ENCODE measurements at places on chromosomes 13 and 19. TPM values are rescaled to one million over a fixed set of nuclear protein-coding genes. Genes with fewer than 3 reads are reported as not detected.

The ZNF497 gene
- total RNA-seq: 0.31 TPM

The TINCR gene
- total RNA-seq: 1.0 TPM

The BST2 gene
- 164 TPM for total RNA-seq

The CCNA1 gene
- total RNA-seq: 0.62 TPM

The SLC6A16 gene
- total RNA-seq: 1.3 TPM

The SYNGR4 gene
- total RNA-seq: not detected

The GAMT gene
- total RNA-seq: 21.0 TPM

The ACP7 gene
- total RNA-seq: 0.15 TPM

The KLK12 gene
- not detected for total RNA-seq

The RASIP1 gene
- 0.19 TPM for total RNA-seq

The TMC4 gene
- 0.27 TPM for total RNA-seq

The RDH8 gene
- not detected for total RNA-seq

The ADGRL1 gene
- total RNA-seq: 10.9 TPM

The VAV1 gene
- total RNA-seq: 84.5 TPM

The IGFL1 gene
- not detected for total RNA-seq

The LRRC63 gene
- total RNA-seq: 0.45 TPM

DNA sequence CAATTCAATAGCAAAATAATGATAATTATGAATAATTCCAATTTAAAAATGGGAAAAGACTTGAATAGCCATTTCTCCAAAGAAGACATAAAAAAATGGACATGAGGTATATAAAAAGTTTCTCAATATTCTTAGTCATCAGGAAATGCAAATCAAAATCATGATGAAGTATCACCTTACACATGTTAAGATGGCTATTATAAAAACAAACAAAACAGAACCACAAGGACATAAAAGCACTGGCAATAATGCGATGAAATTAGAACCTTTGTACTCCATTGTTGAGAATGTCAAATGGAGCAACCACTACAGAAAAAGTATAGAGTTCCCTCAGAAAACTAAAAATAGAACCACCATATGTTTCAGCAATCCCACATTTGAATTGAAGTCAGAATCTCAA lies 1186.1 kb downstream of the SLITRK5 start:
- no peak for DNase-seq

- no peak for DNase-seq
Measured at GRCh38 chr13:36913463-36913862, 6.6 kb downstream of the SMAD9 start.

DNA sequence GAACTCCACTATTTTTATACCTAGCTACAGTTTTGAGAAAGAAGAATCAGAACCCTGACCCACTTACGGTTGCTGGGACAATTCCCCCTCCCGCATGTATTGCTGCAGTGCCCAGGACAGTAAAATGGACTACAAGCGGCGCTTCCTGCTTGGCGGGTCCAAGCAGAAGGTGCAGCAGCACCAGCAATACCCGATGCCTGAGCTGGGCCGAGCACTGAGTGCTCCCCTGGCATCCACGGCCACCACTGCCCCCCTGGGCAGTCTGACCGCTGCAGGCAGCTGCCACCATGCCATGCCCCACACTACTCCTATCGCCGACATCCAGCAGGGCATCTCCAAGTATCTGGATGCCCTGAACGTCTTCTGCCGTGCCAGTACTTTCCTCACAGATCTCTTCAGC lies 46.0 kb downstream of the GARRE1 start:
- DNase-seq: no peak

DNA sequence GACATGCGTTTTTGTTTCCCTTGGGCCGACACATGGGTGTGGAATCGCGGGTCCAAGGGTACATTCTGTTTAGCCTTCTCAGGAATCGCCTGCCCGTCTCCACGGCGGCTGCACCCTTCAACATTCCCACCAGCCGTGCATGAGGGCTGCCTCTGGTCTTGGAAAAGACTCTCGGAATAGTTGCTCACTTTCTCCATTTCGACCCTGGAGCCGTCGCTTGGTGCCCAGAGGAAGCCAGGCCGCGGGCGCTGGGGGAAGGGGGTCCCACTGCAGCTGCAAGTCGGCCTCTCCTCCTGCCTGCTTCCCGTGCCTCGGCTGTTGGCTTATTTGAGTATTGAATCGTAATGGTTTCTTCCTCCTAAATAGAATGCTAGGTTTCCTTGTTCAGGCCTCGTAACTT lies 51.5 kb downstream of the KDM4B start:
- no peak for DNase-seq

- DNase-seq: no peak
Measured at GRCh38 chr19:14769201-14769600, 9.2 kb downstream of the ADGRE2 start.

DNA sequence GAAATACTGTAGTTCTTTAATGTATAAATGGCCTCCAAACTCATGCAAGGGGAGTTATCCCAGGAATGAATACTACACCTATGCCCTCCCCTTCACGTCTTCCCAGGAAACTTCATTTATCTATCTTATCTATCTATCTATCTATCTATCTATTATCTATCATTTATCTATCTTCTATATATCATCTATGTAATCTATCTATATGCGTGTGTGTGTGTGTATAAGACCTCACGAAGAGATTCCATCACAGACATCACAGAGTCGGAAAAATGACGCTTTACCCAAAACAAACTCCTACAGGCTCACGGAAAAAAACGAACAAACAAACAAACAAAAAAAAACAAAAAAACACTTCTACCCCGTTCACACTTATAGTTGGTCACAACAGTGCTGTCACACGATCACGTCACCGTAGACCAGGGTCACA lies 486 bp downstream of the ZNF529 start:
- DNase-seq: no peak

DNA sequence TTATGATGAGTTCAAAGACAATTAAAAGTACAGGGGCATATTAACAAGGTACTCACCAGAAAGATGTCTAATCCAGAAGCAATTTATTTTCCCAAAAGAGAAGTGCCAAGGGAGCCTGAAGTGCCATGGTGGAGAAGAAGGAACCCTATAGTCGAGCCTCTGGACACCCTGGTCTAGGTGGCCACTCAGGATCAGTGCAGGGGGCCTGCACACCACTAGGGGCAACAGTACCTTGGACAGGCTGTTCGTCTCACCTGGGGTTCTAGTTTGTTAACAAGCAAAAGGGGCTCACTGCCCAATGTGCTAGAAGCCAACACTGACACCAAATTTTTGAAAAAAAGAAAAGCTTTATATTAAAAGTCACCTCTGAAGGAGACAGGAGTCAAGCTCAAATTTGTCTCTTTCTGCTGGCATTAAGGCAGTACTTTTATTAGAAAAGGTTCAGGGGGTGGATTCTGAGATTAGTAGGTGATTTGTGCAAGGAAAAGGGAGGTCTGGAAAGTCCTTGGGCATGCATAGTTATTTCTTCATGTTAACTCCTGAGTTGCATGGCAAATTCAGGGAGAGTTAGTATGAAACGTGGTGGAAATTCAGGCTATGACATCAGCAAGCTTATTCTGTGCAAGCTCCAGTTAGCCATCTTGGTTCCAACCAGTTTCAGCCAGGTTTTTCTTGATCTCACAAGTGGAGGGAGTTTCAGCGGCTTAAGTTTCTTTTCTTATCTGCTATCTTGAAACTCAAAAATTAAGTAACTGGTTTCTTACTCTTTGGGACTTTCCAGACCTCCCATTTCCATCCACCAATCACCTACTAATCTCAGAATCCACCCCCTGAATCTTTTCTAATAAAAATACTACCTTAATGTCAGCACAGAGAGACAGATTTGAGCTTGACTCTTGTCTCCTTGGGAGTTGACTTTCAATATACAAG lies 884 bp upstream of the CBY2 start:
- DNase-seq: peak; percentile 37

DNA sequence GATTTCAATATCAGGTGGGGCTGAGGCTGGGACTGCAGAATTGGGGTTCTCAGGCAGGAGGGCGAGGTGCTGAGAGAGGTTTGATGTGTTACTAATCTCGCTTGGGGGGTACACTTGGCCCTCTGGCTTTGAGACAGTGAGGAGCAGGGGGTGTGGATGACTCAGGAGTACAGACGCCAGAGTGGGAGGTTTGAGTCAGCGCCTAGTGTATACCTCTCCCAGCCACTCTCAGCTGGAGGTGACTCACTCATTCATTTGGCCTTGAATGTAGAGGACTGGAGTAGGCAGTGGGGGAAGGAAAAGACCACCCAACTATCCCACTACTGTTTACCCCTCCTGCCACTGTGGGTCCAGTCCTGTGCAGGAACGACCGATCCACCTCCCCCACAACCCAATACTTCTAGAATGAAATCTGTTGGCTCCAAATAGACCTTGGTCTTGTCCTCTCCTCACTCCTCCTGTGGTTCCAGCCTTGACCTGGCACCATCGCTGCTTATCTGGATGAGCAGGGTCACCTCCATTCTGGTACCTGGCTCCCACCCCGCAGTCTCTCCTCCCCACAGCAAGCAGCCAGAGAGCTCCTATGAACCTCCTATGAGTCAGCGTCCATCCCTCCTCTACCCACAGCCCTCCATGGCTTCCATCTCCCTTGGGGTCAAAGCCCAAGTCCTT lies 20.1 kb upstream of the ZNRF4 start:
- peak; percentile 71 for DNase-seq

DNA sequence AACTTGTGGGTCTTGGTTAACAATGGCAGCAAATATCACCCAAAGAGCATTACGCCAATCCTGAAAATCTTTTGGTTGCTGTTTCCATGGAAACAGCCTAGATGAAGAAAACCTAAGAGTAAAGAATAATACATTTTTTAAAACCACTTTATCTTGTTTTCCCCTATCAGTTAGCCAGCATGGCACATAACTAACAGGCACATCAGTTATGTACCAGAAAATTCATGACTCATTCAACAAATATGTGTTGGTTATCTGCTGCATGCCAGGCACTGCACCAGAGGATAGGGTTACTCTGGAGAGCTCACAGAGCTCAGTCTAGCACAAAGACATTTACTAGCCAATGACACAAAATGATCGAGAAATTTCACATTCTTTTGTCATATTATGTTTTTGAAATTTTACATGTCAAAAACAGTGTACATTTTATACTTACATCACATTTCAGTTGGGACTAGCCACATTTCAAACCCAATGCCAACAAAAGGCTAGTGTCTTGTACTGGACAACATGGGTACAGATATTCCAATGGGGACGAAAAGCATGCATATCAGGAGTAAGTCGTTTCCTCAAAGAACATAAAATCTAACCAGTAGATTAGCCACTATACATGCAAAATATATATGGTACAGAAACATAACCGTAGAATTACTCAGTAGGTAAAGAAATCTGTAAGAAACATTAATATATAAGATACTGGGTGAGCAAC lies 20.3 kb downstream of the LNX2 start:
- DNase-seq: no peak

DNA sequence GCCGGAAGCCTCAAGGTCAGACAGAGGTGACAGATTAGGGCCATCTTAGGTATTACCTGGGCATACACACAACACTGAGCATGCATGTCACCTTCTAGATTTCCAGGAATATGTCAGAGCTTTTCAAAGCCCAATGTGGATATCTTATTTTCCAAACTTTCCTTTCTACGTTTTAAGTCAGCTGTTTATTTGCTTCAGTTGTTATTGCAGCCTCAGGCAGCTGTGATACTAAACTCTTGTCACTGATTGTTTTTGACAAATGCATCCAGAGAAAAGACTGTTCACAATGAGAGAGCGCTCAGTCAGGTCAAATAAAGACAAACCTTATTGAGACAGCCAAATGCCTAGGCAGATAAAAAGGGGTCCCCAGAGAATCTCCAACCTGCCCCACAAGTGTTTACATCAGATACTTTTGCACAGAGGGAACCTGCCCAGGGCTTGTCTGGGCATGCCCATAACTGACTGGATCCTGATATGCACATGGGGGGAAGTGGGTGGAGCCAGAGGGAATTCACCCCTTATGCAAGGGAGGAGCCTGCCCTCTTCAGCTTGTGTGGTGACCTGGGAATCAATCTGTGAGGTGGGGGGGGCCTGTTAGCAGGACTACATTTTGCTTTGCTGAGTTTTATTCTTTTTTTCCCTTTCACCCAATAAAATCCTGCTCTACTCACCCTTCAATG lies 28.5 kb downstream of the MED4 start:
- DNase-seq: peak; percentile 60

DNA sequence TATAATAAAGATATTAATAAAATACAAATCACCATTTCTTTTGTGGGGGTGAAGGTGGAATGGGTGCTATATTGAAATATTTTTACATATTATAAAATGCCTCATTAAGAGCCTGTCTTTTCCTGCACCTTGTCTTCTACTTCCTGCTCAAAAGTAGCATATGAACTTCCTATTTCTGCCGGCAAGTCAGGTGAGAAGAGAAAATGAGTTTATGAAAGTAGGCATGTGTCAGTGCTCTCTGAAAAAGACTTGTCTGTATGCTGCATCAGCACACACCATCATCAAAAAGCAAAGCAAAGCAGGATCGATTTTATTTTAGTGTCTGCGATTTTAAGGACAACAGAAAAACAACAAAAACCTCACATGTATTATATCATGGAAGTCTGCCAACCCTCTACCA lies 114.2 kb downstream of the RAP2A start:
- no peak for DNase-seq

GRCh38 chr13:29693275-29693945 lies 97.9 kb upstream of the SLC7A1 start:
- DNase-seq: no peak

DNA sequence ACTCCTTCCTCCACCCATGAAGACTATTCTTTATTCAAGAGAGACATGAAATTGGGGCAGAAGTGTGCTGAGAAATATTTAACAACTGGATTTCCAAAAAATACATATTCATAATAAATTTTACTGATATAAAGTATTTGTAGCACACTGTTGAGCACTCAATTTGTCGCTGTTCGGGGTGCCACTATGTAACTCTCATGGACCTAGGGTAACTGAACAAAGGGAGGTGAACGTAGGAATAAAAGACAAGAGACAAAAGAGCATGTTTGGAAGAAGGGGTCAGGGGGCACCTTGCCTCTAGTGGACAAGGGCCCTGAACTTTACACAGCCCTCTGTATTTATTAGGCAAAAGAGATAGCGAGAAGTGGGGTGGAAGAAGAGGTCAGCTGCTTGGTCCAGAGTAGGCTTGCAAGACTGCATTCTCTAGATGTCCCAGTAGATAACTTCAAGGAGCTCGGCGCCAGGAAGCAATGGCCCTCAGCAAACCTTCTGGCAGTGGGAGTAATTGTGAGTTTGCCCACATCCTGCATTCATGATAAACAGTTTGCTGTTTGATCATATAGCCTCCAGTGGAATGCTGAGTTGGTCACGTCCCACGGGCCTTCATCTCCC lies 4.5 kb upstream of the ZNF175 start:
- DNase-seq: no peak

DNA sequence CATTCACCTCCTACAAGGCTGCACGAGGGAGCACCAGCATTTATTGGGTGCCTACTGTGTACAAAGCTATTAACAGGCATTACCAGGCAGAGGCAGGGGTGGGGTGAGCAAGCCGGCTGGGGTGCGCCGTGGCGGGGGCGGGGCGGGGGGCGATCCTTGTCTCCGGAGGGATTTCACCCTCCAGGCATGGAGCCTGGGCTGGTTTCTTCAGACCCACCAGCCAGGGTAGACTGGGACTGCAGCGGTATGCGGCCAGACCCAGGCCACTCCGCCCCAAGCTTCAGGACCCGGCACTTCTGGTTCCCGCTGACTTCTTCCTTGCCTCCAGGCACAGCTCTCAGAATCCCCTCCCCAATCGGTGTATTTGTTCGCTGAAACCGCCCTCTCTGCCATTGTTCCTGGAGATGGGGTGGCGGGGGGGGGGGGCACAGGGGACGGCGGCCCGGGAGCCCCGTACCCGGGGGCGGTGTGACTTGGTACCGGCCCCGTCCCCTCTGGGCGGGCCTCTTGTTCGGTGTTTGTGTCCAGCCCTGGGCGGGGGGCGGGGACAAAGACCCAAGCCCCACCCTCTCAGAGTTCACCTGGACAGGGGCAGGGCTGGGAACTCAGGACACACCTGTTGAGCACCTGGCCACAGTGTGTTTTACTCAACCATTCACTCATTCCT lies 14.4 kb downstream of the TJP3 start:
- no peak for DNase-seq

GRCh38 chr19:49692147-49692506 lies 1.2 kb downstream of the CPT1C start:
- DNase-seq: no peak

All from activated CD4-positive, alpha-beta memory T cell treated with anti-CD3 and anti-CD28 coated beads for 36 hours (primary cell).